ENCODE measurements at places on chromosomes 3 and 15.

DNA sequence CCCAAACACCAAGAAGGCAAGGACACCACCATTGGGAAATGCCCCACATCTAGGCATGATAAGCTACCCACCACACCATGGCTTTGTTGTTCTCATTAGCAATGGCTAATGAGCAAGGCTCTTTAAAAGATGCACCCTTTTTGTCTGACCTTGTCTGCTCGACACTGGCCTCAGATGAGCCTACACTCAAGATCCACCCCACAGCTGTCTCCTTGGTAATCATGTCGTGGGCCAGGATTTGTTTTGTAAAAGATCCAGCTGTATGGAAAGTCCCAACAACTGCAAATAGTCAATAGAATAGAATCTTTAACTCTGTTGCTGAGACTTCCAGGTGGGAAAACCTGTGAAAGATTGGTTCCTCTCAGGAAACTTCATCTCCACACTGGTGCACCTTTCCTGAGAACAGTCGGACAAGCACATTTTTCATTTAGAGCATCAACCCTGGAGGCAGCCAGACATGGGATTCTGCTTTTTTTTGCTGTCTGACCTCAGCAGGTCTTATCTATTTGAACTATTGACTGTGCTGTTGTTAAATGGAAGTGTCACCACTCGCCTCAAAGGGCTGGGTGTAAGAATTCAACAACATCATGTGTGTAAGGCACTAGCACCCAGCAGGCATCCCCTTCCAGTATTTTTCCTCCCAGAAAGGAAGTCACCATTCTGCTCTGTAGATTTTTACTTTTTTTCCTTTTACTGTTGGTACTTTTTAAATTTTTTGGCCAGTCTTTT lies 35.5 kb downstream of the DUT start:
- no peak overlapping the region for H3K27ac ChIP-seq
- H3K4me1 ChIP-seq, result no peaks in the 10 kb centered on the region

DNA sequence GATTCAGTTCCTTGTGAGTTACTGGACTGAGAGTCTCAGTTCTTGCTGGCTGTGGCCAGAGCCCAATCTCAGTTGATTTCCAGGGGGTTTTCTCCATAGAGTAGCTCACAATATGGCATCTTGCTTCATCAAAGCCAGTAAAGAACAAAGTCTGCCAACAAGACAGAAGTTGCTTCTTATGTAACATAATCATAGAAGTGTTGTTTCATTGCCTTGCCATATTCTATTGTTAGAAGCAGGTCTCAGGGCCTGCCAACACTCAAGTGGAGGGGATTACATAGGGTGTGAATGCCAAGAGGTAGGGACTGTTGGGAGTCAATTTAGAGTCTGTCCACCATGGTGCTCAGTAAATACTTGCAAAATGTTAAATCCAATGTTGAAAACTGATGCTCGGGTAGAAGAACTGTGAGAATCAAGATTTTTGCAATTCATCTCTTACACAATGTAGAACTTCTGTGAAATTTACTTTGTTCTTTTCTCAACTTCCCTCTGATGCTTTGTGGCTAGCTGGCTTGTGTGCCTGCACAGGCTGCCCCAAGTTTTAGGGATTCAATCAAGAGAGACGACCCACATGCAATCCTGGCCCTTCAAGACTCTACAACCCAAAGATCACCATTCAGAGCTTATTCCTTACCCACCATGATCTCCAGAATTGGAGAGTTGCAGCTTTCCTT lies 13.3 kb upstream of the PXYLP1 start:
- no peaks in the 10 kb centered on the region for H3K27me3 ChIP-seq
- H3K4me1 ChIP-seq, result no peaks in the 10 kb centered on the region
- H3K27ac ChIP-seq, result no peak overlapping the region
- no peaks in the 10 kb centered on the region for H3K36me3 ChIP-seq
- DNase-seq, result no peak

- DNase-seq, result no peak
- H3K4me3 ChIP-seq, result no peak overlapping the region
- H3K27ac ChIP-seq, result no peak overlapping the region
- H3K36me3 ChIP-seq, result no peaks in the 10 kb centered on the region
- H3K27me3 ChIP-seq, result no peaks in the 10 kb centered on the region
- no peaks in the 10 kb centered on the region for H3K4me1 ChIP-seq
Measured at GRCh38 chr3:57309769-57310360, 17.4 kb upstream of the ASB14 start.

- H3K4me3 ChIP-seq, result no peak overlapping the region
- H3K27me3 ChIP-seq, result no peaks in the 10 kb centered on the region
- no peak overlapping the region for H3K27ac ChIP-seq
- no peaks in the 10 kb centered on the region for H3K36me3 ChIP-seq
Measured at GRCh38 chr3:68306571-68306970, 625.8 kb downstream of the TAFA4 start.

- H3K27ac ChIP-seq, result peak overlapping the region; percentile 84
- H3K36me3 ChIP-seq, result no peaks in the 10 kb centered on the region
- H3K4me3 ChIP-seq, result no peak overlapping the region
- peaks cover 21% of the 10 kb centered on the region for H3K4me1 ChIP-seq
Measured at GRCh38 chr3:167862104-167862730, 126.7 kb downstream of the SERPINI1 start.

DNA sequence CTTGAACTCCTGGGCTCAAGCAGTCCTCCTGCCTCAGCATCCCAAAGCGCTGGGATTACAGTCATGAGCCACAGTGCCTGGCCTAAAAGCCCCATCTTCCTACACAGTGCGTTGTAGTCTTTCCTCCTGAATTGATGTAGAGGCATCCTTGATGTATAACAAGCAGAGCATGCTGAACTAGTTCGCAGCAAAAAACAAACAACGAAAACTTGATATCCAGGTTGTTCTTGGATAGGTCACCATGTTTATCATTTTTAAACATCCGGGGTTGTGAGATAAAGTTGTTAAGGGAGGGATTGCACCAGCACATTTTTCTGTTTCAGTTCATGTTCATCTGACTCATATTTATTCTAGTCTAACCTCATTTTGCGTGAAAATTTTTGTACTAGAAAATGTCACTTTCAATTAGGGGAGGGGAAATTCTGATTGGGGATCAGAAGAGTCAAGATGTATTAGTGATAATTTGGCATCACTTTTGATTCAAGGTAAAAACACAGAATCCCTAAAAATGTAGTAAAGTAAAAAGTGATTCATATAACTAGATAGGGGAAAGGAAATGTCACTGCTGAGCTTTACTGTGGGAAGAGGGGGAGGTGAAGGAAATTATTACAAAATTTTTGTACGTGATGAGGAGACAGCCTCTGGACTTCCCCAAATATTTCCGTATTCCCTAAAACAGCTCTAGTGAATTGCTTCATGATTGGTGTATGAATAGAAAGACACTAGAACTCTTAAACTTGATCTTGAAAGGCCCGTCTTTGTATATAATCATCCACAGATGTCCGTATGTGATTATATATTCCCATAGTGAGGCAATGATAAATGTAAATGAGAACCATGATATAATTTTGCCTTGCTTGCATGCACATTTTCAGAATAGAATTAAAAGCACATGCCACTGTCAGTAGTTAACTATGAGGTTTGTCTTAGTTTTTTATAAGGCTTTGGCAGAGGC lies 22.9 kb downstream of the RAB8B start:
- no peak for DNase-seq
- no peaks in the 10 kb centered on the region for H3K27me3 ChIP-seq
- peaks cover 66% of the 10 kb centered on the region for H3K4me1 ChIP-seq
- no peaks in the 10 kb centered on the region for H3K36me3 ChIP-seq

- no peak for DNase-seq
- H3K27ac ChIP-seq, result no peak overlapping the region
- no peaks in the 10 kb centered on the region for H3K36me3 ChIP-seq
- no peaks in the 10 kb centered on the region for H3K27me3 ChIP-seq
- H3K4me3 ChIP-seq, result no peak overlapping the region
Measured at GRCh38 chr3:65245133-65246063, 557.6 kb upstream of the ADAMTS9 start.

Data from heart left ventricle (tissue), 16 donors.